Stimulated activated CD4-positive, alpha-beta T cell treated with anti-CD3 and anti-CD28 coated beads, TNF-alpha, amount 100 ng/mL, for 1 hour (primary cell): ENCODE measurements at places on chromosomes 16 and 17.

DNA sequence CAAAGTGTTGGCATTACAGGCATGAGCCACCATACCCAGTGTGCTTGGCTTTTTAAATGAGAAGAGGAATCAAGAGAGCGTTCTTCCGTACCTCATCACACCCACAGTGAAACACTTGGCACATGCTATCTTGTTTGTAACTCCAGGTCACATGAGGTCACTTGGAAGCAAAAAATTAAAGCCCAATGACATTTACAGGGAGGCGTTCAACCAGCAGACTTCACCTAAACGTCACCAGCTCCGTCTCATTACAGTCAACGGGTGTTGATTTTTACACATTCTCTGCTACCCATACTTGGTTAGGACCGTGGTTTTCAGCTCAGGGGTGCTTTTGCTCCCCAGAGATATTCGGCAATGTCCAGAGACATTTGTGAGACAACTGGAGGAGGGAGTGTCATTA, 127.0 kb downstream of the XYLT1 start:
- DNase-seq = no peak

DNA sequence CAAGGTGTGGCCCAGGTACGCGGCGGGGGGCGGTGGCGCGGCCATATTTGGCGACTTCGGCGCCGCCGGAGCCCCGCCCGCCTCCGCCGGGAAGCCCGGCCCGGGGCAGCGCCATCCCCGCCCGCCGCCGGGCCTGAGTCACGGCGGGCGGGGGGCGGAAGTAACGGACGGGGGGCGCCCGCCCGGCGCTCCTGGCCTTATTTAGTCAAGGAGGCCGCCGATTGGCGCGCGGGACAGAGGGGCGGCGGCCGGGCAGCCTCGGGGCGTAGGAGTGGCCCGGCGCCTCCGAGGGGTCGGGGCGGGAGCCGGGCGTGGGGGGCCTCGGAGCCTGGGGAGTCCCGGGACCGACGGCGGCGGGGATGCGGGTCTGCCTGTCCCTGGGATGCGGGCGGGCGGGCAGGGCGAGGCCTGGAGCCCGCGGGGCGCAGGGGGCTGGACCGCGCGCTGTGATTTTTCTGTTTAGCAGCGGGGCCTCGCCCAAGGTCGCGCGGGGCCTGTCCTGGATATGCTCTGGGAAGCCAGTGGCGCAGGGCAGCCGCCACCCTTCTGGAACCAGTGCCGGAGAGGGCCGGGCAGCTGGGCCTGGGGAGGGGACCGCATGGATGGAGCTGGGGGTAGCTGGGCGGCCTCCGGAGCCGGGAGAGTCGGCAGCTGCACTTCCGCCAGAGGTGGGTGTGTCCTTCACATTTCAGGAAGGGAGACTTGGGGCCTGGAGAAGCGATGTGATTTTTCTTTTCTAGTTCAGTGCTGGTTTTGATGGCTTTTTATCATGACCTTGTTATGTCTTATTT, 2.3 kb upstream of the ACTG1 start:
- no peak for DNase-seq

- DNase-seq = no peak
Observed at GRCh38 chr16:17283016-17283415, 187.7 kb downstream of the XYLT1 start.

DNA sequence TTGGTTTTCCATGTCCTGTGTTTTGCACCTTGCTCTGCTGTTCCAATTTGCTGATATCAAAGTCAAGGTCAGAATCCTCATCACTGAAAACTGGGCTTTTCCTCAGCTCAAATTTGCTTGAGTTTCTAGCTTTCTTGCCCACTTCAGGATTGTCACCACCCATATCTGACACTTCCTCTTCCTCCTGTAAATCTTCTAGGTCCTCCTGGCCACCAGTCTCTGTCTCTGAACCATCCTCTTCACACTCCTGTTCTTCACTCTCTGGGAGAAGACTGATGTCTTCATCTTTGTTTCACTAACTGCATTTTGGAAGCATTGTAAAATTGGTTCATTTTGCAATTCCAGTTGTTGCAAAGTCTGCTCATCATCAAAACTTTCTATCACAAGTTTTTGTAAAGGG, 63.4 kb upstream of the RBL2 start:
- no peak for DNase-seq

GRCh38 chr17:77735566-77736198, 222.8 kb upstream of the TNRC6C start:
- no peak for DNase-seq

DNA sequence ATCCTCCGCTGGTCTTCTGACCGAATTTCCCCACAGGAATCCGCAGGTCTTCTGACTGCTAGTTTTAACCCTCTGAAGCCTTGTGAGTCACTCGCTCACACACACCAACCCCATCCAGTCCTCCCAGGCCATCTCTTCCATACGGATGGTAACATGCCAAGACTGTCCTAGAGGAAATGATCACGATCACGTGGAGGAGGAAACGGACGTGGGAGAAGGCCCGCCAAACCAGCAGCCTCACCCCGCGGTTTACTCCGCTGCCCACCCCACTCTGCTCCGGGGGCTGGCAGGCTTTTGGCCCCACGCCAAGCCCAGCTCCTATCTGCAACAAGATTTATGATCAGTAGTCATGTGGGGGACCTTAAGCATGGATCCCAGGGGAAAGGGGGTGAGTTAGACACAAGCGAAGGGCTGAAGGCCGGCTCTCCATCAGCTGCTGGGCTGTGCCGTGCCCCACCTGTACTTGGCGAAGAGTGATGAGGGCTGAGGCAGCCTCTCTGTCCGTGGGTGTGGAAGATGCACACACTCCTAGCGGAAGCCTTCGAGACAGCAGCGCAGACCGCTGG, 1.5 kb upstream of the FAAP100 start:
- DNase-seq = no peak

DNA sequence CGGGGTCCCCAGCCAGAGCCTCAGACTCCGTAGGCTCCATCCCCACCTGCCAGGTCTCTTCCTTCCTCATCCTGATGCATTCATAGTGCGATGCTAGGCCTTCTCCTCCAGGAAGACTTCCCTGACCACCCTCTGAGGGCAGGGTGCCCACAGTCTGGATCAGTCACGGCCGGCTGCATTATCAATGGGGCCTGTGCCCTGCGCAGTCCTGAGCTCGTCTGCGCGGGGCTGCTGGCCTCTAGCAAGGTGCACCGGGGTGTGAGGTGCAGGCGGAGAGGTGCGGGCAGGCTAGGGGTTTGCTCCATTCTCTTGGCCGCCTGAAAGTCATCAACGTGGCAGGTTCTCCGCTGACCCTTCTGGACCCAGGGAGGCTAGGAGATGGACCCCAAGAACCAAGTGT, 56.9 kb upstream of the ACSF3 start:
- DNase-seq = no peak

- no peak for DNase-seq
Observed at GRCh38 chr17:1907909-1908698, 78.3 kb downstream of the RPA1 start.

DNA sequence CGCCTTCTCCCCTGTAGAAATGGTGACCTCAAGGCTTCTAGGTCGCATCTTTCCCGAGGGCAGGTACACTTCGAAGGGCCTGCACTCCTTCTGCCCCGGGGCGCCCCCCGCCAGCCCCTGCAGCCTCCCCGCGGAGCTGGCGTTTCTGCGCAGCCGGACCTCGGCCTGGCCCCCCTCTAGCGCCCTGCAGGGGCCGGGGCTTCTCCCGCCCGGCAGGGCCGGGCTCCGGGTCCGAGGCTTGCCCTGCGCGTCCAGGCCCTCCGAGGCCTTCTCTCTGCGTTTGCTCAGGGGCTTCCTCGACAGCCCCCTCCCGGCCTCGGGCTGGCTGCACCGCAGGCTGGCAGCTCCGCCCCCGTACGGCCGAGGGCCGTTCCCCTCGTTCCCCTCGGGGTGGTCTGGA, 2.1 kb downstream of the MEFV start:
- no peak for DNase-seq

GRCh38 chr16:48323783-48324775, 61.1 kb downstream of the SIAH1 start:
- DNase-seq = no peak

DNA sequence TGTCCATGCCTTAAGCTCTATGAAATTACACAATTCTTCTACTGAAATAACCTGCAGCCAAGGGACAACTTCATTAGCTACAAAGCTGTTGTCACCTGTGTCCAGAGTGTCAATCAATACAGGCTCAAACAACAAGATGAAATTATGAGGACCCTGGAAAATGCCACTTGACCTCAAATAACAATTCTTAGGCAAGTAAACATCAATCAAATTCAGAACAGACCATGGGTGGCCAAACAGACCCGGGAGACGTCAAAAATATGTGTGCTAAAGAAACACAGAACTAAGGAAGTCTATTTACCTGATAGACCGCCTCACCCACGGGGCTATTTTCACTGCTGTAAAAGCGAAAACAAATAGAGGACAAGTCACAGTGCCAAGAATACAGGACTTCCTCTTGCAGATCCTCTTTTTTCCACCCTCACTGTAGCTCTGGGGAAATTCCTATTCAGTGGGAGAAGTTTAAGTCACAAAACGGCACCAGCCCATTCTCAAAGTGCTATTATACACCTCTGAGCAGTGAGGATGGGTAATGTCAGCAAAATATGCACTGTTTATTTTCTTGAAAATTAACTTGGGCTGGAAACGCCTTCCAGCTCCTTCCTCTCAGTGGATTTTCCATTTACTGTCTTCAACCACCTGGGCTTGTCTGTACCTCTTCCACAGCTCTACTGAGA, 2.7 kb downstream of the LITAF start:
- DNase-seq = no peak

DNA sequence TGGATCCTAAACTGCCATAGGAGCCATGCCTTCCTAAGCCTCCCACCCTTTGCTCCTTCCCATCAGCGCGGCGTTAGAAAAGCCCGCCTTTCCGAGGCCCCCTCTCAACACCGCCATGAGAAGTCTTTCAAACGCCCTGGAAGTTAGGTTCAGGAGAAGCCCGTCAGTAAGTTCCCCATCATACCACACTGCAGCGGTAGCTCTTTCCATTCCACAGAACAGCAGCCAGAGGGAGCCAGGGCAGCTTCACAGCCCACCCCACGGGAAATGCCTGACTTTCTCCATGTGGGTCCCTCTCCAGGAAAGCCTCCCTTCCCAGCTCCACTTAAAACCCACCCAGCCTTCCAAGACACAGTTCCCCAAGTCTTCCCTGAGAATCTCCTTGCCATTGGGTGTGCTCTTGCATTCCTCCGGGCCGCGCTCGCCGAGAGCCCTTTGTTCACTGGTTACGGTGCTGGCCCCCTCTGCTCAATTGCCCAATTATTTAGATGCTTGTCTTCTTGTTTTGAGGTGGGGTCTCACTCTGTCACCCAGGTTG, 28.7 kb downstream of the KIAA0513 start:
- DNase-seq = no peak

DNA sequence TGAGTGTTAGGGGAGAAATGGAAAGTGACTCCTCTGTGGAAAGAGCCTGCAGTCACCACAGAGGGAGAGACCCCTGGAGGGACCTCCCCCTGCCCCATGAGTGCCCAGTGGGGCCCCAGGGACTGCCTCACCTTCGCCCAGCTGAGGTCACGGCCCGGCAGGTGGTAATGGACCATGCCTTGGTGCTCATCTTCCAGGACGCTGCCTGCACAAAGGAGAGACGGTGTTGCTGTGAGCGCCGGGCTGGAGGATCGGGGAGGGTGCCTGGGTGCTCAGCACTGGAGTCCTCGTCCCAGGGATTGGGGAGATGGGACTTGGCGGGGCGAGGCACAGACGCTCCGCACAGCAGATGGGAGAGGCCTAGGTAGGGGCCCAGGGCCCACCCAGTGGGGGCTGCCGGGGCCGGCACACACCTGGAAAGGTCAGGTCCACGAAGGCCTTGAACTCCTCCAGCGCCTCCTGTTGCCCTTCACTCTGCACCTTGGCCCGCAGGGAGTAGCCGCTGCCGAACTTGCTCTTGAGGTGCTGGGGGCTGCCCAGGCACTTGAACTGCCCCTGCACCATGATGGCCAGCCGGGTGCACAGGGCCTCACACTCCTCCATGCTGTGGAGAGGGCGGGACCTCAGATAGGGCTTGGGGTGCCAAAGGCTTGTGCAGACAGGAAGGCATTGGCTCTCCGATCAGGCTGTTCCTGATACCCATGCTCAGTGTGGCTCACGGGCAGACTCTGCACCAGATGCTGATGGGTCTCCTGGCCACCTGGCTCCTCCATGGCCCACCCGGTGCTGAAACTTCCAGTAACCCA, 9.7 kb upstream of the RNPS1 start:
- DNase-seq = no peak

GRCh38 chr17:46154151-46154816, 38.9 kb downstream of the KANSL1 start:
- DNase-seq = no peak

DNA sequence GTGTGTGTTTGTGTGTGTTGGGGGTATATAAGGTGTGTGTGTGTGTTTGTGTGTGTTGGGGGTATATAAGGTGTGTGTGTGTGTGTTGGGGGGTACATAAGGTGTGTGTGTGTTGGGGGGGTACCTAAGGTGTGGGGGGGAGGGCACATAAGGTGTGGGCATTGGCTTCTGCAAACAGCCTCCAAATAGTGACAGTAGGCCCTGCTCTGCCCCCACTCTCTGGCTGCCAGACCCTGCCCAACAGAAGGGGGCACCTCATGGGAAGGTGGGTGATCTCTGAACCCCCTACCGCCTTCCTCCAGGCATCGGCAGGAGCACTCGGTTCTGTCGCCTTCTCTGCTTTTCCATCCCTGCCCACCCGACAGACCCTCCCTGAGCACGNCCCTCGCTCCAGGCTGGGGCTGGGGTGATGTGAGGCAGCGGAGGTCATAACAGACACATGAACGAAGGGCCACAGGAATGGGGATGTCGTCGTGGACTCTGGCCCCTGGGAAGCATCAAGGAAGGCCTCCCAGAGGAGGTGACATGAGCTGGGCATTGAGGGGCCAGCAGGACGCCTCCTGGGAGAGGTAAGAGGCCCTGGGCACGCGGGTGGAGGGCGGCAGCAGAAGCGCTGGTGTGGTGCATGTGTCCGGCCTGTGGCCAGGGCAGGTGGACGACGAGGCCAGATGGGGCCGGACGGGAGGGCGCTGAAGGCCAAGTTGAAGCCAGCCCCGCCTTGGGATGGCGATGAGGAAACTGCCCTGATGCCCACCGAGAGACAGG, 136.6 kb upstream of the RPH3AL start:
- DNase-seq = no peak

GRCh38 chr16:21186326-21186691, 25.1 kb downstream of the ZP2 start:
- no peak for DNase-seq

DNA sequence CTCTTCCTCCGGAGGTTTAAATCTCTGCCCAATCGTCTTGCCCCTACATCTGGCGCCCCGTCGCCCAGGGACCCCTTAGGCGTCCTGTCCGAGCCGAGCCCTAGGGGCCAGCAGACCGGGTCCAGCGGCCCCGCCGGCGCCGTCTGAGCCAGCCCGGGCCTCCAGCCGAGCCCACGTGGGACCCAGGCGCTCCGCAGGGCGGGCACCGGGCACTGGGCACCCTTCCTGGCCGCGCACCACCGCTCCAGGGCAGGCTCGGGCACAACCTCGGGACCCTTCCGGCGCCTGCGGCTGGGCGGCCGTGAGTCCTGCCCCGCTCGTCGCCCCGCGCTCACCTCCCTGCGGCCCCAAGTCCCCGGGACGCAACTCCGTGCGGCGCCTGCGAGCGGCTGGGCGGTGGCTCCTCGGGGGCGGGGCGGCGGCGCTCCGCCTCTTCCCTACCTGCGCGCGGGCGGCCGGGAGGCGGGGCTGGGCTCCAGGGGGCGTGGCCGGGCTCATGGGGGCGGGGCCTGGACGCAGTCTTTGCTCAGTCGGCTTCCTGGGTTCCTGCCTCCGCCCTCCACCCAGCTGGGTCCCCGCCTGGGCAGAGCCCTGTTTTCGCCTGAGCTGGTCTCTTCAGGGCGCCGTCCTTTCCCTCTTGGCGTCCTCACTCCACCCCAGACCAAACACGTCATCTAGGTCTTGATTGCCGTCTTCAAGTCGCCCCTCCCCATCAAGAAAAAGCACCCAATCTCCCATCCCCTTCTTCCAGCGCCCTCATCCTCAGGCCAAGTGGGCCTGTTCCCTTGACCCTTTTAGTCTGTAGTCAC, at the start of gene RHBDF2:
TSS of gene RHBDF2 (minus strand) at position 406 of the 809 bp plus-strand sequence. CDS start 19,899 bp downstream, outside the sequence.
- DNase-seq = peak; percentile 92

- DNase-seq = no peak
Observed at GRCh38 chr17:50882851-50883250, 16.7 kb upstream of the TOB1 start.
